ENCODE measurements at places on chromosomes 1 and 21.

- no peak for DNase-seq
These were observed 181.0 kb downstream of the SPATA17 start for GRCh38 chr1:217812175-217812574.

DNA sequence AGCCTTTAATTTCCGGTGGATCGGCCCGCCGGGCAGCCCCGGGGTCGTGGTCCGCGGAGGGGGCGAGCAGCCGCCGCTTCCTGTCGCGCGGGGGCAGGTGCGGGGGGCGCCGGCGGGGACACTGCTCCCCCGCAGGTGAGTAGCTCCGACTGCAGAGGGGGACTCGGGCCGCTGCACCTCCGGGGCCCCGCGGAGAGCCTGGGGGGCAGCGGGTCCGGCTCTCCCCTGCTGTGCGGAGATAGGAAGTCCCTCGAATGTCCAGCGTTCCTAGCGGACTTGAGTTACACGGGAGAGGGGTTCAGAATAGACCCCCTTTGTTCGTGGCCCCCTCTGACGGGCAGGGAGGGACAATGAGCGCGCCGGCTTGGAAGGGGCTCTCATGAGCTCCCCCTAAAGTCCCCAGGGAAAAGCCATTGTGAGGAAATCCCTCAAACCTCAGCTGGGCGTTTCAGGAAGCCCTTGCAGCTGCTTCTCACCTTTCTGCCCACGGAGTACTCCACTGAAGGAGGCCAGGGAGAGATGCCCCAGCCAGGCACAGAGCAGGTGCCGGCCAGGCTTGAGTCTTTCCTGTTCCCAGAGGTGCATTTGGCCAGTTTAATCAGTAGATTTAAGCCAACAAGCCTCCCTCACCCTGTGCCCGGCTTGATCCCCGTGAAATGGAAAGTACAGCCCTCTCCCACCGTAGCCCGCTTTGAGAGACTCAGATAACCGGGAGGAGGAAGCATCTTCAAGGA, 925 bp downstream of the PDE9A start:
- DNase-seq = peak; percentile 67

DNA sequence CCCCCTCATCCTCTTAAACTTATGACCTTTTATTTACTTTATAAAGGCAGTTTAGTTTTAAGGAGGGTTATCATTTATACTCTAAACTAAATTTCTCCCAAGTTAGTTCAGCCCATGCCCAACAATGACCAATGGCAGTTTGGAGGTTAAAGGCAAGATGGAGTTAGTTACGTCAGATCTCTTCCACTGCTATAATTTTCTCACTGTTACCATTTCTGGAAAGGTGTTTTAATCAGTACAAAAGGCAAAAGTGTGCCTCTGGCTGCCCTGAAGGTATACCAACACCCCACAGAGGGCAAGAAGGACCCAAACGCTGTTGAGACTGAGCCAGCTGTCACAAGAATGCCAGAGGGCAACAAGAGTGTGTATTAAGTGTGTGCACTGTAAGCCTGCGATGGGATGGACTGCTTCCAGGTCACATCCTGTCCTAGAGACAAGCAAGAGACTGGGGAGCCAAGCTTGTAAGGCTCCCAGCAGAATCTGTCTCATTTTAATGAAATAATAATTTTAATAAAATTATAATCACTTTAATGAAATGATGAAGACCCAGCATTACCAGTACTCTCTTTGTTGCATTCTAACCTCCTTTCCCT, 32.5 kb upstream of the FAM89A start:
- no peak for DNase-seq

DNA sequence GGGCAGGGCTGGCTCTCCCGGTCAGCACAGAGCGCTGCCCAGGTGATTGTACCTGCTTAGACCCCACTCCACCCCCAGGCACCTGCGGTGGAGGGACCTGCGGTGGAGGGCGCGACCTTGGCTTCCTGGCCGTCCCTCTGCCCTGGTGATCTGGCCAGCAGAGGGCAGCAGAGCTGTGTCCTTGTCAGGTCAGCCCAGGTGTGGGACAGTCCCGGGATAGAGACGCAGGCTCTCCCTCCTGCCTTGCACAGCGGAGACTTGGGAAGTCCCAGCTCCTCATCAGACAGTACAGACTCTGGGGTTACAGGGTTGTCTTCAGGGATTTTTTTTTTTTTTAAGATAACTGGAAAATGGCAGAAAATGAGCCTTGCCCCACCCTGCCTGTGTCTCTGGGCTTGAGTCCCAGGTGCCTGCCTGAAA, 10.0 kb downstream of the SLX9 start:
- no peak for DNase-seq

- DNase-seq = no peak
These were observed 22.7 kb downstream of the MATN1 start for GRCh38 chr1:30700528-30701257.
